Hepatocyte (in vitro differentiated cells): ENCODE measurements at places on chromosomes 2 and 18.

DNA sequence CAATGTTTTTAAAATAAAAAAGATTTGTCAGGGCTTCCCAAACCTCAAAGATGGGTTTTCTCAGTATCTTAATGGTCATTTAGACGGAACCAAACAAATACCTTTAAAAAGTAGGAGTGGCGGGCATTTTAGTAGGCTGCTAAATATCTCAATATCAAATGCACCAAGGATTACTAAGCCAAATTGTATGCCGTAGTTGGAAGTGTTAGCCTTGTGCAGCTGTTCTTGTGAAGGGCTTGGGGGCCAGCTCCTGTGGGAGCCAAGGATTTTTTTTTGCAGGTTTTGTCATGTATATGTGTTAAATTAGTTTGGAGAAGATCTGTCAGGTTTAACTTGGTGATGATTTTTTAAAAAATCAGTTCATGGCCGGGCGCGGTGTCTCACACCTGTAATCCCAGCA lies 52.1 kb downstream of the ACTR2 start:
- no peak for DNase-seq

DNA sequence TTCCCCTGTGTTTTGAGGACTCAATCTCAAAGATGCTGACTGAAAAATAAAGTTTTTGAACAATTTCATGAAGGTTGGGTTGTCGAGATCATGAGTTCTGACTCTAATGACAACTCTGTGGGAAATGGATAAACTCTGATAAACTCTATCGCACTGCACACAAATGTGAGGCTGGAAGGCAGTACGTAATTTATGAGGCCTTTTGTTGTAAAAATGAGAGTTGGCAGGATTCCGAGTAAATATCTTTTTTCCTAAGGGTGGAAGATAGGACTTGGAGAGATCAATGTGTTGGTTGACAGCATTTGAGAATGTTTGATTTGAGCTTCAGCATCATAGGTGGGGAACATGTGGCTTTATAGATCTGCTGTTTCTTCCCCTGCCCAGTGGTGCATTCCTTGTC lies 90.4 kb downstream of the SPTBN1 start:
- no peak for DNase-seq

DNA sequence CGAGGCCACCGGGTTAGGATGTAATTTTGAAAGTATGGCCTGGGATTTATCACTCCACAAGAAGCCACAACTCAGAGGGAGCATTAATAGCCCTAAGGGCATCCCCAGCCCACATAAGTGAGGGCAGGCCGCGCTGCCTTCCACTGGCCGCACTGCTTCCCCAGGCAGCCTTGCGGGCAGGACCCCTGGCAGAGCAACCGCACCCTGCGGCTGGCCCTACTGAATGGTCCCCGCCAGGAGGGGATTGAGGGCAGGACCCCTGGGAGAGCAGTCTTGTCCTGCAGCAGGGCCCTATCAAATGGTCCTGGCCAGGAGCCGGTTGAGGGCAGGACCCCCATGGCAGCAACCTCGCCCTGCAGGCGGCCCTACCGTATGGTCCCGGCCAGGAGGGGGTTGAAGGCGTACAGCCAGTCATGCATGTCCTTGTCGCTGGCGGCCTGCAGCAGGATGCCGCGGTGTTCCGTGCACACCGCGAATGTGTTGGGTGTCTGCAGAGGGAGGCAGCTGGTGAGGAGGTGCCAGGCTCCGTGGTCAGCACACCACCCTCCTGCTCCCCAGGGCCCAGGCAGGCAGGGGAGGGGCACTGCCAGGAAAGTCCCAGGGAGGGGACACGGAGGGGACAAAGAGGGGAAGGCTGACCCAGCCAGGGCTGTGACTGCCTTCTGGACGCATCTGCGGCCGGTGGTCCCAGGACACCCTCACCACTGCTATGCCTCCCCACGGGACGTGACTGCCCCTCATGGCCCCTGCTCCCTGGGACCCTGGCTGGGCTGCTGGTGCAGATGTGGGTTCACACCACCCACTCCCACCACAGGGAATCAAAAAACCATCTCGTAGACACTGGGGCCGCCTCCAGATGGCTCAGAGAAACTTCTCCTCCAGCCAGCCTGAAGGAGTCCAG lies 26.3 kb downstream of the AQP12A start:
- DNase-seq: no peak

- DNase-seq: no peak
These were observed 569.2 kb downstream of the ZEB2 start for GRCh38 chr2:143950704-143951103.

DNA sequence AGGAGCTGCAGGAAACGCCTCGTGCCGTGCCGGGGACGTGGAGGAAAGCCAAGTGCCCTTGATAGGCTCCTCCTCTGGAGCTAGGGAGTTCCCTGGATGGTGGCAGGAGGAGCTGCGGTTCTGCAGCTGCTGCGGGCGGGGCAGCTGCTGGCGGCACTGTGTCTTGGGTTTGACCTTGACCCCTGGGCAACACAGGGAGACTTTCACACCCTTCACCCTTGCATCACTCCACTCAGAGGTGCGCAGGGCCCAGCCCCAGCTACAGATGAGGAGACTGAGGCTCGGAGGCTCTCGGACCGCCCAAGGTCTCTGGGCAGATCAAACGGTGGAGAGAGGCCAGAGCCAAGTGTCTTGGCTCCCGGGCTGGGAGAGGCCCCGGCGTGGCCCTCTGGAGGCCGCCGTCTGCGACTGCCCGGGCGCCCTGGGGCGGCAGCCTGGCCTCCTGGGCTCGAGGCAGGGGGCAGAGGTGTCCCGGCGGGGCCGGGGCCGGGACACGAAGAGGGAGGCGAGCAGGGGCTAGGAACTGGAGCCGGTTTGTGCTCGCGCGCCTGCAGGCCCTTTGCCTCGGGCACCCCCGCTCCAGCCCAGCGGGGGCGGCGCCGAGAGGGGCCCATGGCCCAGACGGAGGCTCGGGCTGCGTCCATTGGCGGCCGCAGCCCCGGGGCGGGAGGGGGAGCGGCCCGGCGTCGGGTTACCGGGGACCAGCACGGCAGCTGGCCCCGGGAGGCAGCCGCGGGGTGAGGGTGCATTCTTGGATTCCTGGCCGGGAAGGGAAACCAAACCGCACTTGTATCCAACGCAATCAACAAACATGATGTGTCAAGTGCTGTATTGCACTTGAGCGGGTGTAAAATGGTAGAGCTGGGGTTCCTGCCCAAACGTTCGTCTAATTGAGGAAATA lies 129.6 kb upstream of the SLC1A4 start:
- peak; percentile 88 for DNase-seq

- peak; percentile 55 for DNase-seq
These were observed 239.4 kb upstream of the TANK start for GRCh38 chr2:160920791-160921303.

DNA sequence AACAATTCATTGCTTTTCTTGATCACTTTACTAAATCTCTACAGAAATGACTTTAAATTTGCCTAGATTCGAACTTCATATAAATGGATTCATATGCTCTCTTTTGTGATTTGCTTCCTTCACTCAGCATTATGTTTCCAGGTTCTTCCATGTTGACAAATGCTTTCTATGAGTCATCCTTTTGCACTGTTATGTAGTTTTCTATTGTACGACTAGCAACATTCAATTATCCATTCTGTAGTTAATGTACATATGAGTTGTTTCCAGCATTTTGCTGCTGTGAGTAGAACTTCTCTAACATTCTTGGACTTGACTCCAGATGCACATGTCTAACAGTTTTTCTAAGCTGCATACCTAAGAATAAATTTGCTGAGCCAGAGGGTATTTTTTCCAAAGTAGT lies 66.5 kb upstream of the NEUROD1 start:
- DNase-seq: no peak

- DNase-seq: no peak
These were observed 47.2 kb downstream of the RAD51AP2 start for GRCh38 chr2:17470855-17471641.

- no peak for DNase-seq
These were observed 137.2 kb upstream of the CELF4 start for GRCh38 chr18:37702841-37703240.
